ENCODE measurements at places on chromosomes 5 and 9. TPM values are rescaled to one million over a fixed set of nuclear protein-coding genes. Genes with fewer than 3 reads are reported as not detected.

ANKRD20A1 gene
- total RNA-seq = 0.59 TPM

ZNF883 gene
- total RNA-seq = 2.4 TPM

SLCO6A1 gene
- total RNA-seq = not detected

ENTPD2 gene
- total RNA-seq = 0.92 TPM

EFCAB9 gene
- not detected for total RNA-seq

PCDHGA5 gene
- 9.7 TPM for total RNA-seq

PLEKHG4B gene
- total RNA-seq = 0.03 TPM

SOHLH1 gene
- total RNA-seq = not detected

IL9 gene
- total RNA-seq = not detected

TEX48 gene
- not detected for total RNA-seq

KIF24 gene
- 0.89 TPM for total RNA-seq

MCIDAS gene
- not detected for total RNA-seq

DRD1 gene
- total RNA-seq = 0.05 TPM

KCTD16 gene
- 0.08 TPM for total RNA-seq

TAL2 gene
- total RNA-seq = not detected

TAF11L3 gene
- not detected for total RNA-seq

TMEM252 gene
- not detected for total RNA-seq

CDHR2 gene
- 0.51 TPM for total RNA-seq

DCAF12 gene
- 15.7 TPM for total RNA-seq

PPP1R26 gene
- total RNA-seq = 26.3 TPM

PCDHA8 gene
- total RNA-seq = not detected

RANBP6 gene
- 21.6 TPM for total RNA-seq
